Vagina (tissue), 2 donors: ENCODE measurements at places on chromosomes 16 and 17.
A peak's percentile ranks its signal among the peaks of the same experiment; 100 is the strongest.

GRCh38 chr16:85243308-85243707 is 131.0 kb upstream of the CIBAR2 start:
- DNase-seq: no peak

DNA sequence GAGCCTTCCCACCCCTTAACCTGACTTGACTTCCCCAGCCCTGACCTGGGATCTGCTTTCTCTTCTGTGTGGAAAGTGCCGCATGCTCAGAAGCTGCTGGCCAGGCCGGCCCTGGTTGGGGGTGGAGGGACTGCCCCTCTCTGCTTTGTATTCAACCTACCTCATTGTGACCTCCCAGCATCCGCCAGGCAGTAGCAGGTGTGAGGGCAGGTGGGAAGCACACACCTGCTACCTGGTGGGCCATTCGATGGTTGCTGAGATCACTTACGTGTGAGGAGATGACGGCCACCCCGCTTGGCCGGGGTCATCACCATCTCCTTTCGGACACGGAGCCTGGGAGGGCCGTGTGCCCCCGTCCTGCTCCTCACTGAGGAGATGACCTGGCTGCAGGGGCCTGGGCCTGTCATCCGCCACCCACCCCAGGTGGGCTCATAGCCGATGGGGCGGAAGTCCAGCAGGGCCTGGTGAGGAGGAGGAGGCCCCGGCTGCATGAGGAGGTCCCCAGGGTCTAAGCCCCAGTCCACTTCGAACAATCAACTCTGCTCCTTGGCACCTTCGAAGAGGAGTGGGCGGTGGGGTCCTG is 7.1 kb downstream of the CPNE7 start:
- no peak for DNase-seq

DNA sequence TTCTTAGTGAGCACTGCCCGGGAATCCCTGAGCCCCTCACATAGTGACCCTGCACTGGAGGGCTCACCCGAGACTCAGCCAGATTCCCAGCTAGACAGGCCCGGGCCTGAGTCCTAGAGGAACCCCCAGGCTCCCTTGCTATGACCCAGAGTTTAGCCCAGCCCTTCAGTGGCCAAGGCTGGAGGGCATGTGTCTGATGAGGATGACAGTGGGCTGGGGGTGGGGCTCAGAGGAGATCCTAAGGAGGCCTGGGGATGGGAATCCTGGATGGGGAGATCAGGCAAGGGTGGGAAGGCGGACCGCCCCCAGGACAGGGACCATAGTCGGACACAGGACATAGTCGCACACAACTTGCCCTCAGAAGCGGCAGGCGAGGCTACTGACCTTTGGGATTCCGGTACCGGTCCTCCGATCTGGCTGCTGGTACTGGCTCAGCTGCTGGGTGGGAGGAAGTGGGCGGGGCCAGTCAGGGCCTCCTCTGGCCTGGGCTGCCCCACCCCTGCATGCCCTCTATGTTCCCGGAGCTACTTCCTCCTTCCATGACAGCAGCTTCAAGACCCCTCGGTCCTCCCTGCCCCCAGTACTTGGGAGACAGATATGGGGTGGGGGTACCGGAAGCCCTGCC is 1.1 kb downstream of the CD79B start:
- DNase-seq: no peak

- no peak for DNase-seq
Measured at GRCh38 chr16:79757163-79757562, 156.6 kb upstream of the MAF start.

DNA sequence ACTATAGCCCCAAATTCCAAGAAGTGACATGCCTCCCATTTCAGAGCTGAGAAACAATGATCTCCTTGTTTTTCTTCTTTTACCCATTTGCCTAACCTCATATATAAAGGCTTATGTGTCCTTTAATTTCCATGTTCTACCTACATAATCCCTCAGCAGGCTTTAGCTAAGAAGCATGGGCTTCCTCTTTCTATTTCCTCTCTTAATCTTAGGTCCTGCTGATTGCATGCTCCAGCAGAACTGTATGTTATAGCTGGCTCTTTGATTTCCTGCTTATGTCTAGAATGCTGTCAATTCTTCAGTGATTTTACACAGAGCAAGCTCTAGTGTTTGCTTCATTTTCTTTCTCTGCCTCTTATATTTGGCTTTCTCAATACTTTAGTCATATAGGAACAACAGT is 151.7 kb upstream of the COX10 start:
- DNase-seq: no peak

DNA sequence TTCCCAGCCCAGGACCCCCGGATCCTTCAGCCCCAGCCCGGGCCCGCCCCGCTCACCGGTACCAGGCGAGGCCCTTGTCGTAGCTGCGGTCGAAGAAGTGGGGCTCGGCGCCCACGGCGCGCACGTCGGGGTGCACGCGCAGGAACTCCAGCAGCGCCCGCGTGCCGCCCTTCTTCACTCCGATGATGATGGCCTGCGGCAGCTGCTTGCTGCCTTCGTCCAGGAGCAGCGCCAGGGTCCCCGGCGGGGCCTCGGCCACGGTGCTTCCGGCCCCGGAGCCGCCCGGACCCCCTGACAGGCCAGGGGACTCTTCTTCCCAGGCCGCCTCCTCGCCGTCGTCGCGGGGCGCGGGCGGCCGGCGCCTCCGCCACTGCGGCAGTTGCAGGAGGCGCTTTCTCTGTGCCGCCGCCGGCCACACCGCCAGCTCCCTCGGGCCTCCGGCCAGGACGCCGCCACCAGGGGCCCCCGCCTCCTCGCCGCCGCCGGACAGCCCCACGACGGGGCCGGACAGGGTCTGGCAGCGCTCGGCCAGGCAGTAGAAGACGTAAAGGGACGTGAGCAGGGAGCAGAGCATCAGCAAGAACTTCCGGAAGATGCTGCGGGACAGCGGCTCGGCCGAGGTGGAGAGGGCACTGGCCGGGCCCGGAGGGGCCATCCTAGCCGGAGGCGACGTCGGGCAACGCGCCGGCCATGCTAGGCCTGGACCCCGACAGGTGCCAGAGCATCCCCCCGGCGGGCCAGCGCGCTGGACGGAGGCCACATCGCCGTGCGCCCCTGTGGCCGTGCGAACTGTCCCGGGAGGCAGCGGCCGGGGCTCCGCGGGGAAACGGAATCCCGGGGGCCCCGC is 1.0 kb downstream of the HS3ST3A1 start:
- DNase-seq: no peak

DNA sequence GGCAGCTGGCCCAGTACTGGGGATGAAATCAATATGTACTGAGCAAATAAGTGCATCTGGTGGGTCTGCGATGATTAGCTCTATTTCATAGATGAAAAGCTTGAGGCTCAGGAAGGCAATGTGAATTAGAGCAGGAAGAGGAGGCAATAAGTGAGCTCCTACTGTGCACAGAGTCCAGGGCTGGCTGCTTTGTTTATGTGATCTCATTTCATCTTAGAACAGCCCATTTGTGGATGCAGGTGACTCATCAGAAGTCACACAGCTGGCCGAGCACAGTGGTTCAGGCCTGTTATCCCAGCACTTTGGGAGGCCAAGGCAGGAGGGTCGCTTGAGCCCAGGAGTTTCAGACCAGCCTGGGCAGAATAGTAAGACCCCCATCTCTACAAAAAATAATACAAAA is 7.1 kb downstream of the TMEM114 start:
- no peak for DNase-seq

DNA sequence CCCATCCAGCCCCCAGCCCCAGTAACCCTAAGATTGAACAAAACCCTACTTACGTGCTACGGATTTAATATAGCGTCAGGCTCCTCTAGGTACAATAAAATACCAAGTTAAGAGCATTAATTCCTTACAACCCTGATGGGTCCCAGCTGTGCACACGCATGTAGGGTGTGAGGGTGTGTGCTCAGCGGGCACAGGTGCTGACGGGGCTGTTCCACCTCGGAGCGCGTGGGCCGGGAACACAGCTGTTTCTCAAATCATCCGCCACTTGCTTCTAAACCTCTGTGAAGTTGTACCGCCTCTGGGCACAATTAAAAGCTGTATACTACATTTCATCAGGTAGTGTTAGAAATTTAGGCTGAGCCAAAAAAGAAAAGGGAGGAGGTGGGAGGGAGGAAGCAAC is 478.6 kb downstream of the MAF start:
- no peak for DNase-seq

- DNase-seq: no peak
Measured at GRCh38 chr17:14269473-14269872, 31.4 kb upstream of the HS3ST3B1 start.

DNA sequence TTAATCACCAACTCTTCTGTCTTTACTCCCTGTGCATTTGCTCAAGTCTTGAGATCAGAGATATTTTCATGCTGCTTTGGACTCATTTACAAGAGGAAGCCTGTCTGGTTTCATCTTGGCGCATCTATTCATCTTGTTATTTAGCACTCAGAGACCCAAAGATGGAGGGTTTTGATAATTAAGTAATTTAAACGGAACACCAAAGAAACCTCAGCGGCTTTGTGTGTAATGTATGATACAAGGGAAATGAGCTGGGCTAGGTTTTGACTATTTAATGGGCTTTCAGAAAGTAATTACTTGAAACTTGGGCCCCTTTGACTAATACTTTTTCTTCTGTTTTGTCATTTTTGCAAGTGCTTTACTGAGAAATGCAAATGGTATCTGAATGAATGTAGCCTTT is 66.2 kb upstream of the CACNG3 start:
- no peak for DNase-seq

- no peak for DNase-seq
Measured at GRCh38 chr16:27505297-27506236, 44.1 kb downstream of the GTF3C1 start.

GRCh38 chr16:26963109-26963508 is 103.6 kb upstream of the C16orf82 start:
- no peak for DNase-seq

DNA sequence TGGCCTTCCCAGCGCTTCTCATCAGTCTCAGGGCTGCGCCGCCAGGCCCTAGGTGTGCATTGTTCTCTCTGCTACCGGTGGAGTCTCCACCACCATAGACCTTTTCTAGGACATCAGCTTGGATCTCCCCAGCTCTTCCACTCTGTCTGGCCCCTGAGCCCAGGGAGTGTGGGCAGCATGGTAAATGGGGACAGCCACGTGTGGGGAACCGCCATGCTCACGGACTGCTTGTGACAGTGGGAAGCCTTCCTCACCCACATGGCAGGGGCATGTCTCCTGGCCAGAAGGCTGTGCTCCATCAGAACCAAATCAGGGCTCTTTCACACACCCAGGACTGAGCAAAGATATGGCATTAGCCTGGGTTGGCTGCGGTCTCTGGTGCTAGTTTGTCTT is 51.3 kb downstream of the TNFRSF13B start:
- DNase-seq: peak; percentile 84

GRCh38 chr17:44501866-44502375 is 1.3 kb downstream of the GPATCH8 start:
- no peak for DNase-seq

- no peak for DNase-seq
Measured at GRCh38 chr17:19619705-19620325, 28.7 kb upstream of the ALDH3A2 start.

DNA sequence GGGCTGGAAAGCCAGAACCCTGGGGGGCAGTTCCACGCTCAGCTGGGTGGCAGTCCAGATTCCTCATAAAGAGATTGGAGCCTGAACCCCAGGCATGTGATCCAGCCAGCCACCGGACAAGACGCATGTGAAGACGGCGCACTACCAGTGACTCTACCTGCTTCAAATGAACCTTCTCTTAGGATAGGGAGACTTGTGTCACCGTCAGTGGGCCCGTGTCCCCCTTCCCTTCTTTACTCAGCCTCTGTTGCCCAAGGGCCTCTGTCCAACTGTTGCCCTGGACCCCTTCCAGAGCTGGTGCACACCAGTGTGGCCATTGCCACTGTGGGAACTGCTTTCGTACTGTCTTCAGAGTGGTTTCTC is 18.2 kb downstream of the CLUAP1 start:
- no peak for DNase-seq

GRCh38 chr16:58366247-58367031 is 25.8 kb upstream of the GINS3 start:
- DNase-seq: no peak

DNA sequence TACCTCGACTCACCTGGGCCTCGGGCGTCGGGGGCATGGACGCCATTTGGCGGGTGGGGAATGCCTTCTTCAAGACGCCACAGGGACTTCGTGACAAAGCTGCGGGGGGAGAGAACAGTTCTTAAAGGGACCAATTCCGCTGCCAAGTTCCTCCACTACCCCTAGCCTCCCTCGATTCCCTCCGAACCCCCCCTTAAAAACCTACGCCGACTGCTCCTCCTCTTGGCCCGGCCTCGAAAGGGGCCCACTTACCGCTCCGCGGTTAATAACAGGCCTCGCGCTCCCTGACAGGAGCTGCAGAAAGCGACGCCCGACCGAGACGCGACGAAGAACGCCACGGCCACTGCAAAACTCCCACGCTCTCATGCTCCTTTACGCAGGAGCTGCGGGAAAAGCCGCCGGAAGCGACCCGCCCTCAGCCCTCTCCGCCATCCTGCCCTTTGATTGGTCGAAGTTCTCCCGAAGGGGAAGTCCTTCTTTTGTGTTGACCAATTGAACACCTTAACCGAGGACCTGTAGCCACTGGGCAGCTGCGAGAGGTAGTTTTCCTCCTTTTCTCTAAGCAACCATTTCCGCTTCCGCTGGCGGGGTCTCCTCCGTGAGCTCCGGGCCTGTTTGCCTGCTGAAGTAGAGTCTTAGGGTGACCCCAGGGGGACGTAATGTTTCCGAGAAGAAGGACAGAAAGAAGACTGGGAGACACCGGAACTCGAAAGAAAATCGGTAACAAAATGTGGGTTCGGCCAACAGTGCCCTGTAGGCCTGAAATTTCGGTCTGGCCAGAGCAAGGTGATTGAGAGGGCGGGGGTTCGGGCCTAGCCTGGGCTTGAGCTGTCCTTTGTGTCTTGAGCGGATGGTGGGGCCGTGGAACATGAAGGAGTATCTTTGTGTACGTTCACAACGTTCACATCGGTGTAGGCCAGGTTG is at the start of the genes NAA60 and ZNF597:
Gene NAA60, plus strand, starts transcription at position 573 of the 924 bp plus-strand sequence. CDS start 32,548 bp downstream, outside the sequence.
Gene ZNF597, minus strand, starts transcription at position 397 of the 924 bp plus-strand sequence. Its CDS starts 351 bp downstream, at position 46.
- DNase-seq: no peak

DNA sequence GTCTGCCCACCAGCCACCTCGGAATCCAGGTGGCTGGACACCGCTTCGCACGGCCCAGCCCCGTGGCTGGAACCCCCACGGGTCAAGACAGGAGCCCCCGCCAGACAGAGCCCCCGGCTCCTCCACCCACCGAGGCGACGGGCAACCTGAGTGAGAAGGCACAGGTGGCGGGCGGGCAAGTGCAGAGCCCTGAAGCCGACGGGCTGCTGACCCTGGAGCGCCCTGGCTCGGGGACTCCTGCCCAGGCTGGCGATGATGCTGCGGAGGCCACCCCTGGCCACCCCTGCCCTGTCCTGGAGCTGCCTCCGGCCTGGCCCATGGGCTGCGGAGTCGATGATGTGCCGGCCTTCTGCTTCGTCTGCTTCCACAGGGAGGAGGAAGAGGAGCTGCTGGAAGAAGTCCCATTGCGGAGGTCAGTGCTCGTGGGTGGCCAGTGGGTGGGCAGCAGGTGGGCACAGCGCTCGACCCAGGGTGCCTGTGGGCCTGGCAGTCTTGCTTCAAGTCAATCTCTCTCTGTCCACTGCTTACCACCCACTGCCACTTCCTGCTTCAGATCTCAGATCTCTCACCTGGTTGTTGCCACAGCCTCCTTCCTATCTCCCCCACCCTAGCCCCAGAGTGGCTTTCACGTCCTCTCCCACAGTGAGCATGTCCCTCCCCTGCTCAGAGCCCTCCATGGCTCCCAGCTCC is 33.1 kb upstream of the SBK1 start:
- DNase-seq: no peak
